CD4-positive, alpha-beta T cell treated with Interleukin-2 at 100 ng/mL for 4 hours (primary cell): ENCODE measurements at places on chromosomes 16 and 17.

DNA sequence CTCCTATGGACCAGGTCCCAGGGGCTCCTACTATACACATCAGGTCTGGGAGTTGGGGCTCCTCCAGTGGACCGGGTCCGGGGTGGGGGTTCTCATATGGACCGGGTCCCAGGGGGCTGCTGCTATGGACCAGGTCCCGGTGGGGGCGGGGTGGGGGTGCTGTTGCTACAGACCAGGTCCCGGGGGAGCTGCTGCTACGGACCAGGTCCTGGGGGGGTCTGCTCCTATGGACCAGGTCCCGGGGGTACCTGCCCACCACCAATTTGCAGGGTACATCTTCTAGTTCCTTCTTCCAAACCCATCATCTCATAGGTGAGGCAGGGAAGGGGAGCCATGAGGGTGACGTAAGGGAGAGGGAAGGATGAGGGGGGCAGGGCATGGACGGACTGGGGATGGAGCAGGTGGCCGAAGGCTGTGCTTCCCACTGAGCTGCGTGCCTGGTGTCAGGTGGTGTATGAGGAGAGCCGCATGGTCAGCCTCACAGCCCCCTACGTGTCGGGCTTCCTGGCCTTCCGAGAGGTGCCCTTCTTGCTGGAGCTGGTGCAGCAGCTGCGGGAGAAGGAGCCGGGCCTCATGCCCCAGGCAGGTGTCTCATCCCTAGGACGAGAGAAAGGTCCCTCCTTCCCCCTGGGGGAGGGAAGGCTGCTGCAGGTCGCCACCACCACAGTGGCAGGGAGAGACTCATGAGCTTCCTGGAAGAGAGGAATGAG, 6.6 kb downstream of the ENDOV start:
- DNase-seq, result no peak

DNA sequence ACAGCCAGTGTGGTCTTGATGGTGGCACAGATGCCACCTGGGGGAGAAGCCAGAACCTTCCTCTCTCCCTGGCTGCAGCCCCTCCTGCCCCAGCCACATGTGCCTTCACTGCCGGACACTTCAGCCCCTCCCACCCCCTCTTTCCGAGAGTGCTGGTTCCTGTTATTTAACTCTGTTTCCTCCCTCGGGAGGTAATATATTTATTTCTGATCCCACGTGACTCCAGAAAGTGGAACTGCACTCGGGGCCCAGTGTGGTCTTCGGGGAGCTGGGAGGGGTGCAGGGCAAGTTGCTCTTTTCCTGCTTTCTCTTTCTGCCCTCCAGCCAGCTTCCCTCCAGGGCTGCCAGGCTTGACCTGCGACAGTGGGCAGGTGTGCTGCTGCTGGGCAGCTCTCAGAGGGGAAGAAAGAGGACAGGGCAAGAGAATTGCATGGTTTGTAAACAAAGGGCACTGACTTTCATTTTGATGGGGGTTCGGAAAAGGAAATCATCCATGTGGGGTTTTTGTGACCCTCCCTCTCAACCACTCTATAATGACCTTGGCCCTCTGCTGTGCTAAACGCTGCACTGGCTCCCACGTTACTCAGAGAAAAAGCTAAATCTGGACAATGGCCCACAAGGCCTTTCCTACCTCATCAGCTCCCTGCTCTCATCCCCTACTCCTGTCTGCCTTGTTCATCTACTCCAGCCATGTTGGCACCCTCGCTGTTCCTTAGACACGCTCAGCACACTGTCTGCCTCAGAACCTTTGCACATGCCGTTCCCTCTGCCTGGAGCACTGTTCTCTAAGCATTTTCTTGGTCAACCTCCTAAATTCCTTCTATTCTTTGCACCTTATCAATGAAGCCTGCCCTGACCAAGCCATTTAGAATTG, 8.2 kb upstream of the CIITA start:
- no peak for DNase-seq

DNA sequence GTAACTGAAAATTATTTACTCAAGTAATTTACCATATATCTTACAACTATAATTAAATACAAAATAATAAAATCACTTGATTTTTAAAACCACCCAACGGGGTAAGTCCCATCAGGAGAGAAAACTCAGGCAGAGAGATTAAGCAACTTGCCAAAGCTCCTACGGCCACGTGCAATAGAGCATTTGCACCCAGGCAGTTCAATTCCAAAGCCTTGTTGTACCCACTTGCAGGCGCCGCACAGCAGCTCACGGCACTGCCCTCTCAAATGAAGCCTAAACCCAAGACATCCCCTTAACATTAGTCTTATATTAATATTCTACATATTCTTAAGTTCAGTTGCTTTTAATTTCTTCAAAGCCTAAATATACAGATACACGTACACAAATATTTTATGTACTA, 75.7 kb downstream of the SPAG9 start:
- DNase-seq, result no peak

GRCh38 chr17:49843774-49844350, 4.0 kb downstream of the TAC4 start:
- DNase-seq, result peak; percentile 31

DNA sequence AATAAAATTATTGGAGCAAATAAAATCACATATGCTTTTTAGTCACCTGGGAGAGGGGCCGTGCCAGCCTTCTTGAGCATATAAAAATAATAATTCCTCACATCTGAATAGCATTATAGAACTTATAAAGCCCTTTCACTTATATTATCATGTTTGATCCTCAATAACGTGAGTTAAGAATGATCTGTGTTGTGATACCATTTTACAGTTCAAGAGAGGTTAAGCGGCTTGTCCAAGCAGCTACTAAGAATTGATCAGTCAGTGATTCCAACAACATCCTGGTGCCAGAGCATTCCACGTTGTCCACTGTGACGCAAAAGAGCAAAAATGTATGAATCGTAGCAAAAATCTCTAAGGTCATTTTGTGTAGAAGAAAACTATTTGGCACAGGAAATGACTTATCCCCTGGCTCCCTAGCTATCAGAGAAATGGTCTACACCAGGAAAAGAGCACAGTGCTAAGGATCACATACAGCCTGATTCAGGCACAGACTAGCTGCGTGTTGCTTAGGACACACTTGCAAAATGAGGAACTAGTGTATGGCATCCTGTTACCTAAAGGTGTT, 33.0 kb downstream of the ANKFN1 start:
- DNase-seq, result no peak

GRCh38 chr17:4945176-4945943, 3.0 kb downstream of the PFN1 start:
- peak; percentile 88 for DNase-seq

DNA sequence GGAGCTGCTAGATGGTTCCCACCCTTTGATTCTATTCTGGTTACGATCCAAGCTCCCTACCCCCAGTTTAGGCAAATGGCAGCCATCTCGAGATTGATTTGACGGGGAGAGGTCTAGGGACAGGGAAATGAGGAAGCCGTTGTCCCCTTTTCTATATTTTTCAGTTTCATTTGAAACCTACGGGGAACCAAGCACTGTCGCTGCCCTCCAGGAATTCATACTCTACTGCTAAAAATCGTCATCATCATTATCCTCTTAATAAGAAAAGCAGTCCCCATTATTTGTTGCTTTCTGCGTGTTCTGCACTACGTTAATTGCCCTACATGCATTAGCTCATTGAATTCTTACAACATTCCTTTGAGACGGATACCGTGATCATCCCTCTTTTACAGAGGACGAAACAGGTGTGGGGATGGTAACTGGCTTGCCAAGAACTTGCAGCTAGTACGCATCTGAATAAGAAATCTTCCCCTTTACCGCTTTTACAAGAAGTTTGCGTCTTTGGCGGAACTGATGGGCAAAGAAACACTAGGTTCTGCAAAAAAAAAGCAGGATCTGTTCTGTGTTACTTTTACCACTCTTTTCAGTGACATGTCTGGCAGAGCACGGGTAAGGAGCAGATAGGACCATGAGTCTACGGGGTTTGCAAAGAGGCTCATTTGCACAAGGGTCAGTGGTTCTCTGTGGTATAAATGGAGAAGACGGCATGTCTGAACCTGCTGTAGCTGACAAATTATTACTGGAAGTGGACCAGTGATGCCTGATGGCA, 1.1 kb downstream of the CCP110 start:
- no peak for DNase-seq

GRCh38 chr17:82854226-82854625, 14.4 kb upstream of the ZNF750 start:
- DNase-seq, result no peak

DNA sequence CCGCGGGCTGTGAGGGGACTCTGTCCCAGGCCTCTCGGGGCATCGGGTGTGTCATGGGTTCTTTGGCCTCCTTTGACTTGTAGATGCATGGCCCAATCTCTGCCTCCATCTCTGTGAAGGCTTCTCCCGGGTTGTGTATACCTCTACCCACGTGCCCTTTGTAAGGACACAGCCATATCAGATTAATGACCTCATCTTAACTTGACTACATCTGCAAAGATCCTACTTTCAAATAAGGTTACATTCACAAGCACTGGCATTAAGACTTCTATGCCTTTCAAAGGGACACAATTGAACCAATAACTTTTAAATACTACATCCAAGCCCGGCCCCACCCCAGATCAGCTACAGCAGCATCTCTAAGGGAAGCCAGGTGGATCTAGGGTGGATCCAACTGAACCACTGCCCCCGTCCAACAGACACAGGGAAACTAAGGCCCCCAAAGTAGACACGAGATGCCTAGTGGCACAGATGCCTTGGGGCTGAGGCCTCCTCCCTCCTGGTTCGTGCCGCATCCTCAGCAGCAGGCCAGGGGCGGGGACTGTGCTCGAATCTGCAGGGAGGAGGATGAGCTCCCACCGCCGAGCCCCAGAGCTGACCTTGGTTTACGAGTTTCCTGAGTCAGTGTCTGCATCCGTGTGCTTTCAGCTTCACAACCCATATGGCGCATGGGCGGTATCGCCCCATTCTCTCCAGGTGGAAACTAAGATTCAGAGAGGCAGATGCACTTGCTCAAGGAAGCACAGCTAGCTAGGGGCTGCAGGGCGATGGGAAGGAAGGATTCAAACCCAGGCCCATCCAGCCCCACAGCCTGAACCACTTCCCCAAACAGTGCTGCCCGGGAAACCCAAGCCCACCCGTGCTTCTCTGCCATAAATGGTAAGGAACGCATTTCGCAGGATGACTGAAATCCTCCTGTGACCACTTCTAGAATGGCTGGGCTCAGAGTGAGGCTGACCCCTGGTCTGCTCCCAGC, 353.3 kb downstream of the C16orf95 start:
- DNase-seq, result no peak

DNA sequence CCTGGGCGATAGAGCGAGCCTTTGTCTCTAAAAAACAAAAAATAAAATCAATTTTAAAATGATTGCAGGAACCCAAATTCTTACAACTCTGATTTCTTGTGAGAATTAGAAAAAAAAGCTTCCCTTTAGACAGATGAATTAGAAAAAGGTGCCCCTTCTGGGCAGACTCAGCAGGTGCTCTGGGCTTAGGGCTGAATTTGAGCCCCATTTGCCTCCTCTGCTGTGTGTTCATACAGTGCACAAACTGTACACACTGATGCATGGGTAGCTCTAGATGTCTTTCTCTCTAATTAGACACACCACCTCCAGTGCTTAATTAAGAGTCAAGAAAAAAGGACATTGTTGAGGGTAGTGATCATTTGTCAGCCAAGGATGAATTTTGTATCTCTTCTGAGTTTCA, 38.5 kb upstream of the NOL11 start:
- DNase-seq, result no peak

DNA sequence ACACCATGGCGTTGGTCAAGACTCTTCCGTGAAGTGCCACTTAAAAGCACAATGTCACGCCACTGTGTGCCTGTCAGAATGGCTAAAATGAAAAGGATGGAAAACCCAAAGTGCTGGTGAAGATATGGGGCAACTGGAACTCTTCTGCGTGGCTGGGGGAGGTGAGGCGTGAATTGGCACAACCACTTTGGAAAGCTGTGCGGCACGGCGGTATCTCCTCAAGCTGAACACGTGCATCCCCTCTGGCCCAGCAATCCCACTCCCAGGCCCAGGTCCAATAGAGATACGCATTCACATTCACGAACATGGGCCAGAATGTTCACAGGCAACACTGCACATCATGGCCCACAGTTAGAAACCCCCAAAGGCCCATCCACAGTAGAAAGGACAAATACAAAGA, 8.9 kb downstream of the DUSP3 start:
- no peak for DNase-seq

DNA sequence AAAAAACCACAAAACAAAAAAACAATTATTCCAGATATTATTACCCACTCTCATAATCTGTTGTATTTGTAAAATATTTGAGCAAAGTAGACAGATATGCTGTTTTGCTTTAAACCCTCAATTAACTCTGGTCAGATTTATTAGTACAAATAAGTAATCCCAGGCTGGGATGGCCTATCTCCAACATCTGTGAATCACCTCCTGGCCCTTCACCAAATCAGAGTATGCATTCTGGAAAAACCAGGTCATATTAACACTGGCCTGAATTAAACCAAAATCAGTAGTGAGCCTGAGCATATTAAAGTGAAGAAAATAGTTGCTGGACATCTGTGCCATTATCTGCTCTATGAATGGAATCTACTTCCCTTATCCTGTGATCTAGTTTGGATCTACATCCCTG, 41.0 kb downstream of the STAT3 start:
- DNase-seq, result no peak

DNA sequence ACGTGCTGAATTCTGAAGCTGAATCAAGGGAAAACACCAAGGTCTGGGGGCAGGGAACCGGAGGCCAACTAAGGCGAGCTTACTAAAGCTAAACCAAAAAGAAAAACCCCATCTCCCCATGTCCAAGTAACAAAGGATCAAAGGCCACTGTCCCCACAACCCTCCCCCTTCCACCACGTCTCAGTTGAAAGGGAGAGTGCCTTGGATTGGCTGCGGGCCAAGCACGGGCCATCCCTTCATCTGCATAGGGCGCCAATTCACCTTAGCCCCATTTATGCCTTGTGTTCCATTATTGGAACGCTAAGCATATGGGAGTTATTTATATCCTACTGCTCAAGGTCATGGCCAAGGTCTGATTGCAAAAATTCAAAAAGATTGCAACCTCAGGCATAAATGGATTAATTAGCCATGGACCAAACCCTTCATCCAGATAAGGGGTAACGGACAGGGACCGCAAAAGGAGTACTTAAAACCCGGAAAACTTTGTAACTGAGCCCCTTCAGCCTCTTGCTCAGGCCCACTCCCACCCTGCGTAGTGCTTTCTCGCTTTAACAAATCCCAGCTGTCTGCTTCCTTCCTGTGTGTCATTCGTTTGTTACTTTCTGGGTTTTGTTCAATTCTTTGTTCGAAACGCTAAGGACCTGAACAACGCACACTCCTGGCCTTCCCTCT, 740 bp upstream of the ATP6V0D1 start:
- DNase-seq, result peak; percentile 29

GRCh38 chr16:89430436-89431157, 59.8 kb downstream of the ANKRD11 start:
- DNase-seq, result no peak

DNA sequence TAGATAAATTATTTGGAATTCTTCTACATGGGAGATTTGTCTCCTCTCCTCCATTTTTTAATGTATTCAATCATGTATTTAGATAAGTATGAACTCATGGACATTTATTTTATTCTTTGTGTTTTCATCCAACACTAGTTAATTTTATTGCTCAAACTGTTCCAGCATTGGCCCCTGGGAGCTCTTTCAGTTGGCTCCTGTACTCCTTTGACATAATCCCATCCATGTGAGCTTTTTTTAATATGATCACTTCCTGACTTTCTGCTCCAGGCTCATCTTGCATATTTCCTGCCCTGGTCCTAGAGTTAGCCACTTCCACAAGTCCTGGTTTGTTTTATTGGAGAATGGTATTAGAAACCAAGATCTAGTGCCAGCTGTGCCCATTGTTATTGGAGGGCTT, 419.0 kb upstream of the CDH11 start:
- DNase-seq, result no peak

GRCh38 chr16:85936816-85937215, 37.9 kb downstream of the IRF8 start:
- DNase-seq, result peak; percentile 47

- no peak for DNase-seq
Observed at GRCh38 chr16:50248845-50249244, 17.5 kb upstream of the ADCY7 start.
